GM23248 (cell line): ENCODE measurements at places on chromosomes 2 and 18.

DNA sequence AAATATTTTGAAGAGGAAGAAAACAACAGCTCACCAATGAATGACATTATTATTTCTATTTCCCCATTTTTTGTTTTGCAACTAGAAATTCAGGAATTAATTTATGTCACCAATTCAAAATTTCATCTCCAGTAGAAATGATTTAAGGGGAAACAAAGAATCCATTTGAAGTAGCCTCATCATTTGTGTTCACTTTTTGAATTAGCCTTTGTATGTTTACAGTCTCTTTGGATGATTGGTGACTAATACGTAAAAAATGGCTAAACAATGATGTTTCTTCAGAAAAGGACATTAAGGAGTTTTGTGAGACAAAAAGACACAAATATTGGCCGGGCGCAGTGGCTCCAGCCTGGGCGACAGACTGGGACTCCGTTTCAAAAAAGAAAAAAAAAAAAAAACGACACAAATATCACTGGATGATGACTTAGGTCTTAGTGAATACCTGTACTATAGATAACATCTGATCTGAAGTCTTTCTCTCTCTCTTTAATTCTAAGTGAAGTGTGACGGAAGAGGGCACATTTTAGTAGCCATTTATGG, 313.2 kb downstream of the PIK3C3 start:
- no peak for DNase-seq

DNA sequence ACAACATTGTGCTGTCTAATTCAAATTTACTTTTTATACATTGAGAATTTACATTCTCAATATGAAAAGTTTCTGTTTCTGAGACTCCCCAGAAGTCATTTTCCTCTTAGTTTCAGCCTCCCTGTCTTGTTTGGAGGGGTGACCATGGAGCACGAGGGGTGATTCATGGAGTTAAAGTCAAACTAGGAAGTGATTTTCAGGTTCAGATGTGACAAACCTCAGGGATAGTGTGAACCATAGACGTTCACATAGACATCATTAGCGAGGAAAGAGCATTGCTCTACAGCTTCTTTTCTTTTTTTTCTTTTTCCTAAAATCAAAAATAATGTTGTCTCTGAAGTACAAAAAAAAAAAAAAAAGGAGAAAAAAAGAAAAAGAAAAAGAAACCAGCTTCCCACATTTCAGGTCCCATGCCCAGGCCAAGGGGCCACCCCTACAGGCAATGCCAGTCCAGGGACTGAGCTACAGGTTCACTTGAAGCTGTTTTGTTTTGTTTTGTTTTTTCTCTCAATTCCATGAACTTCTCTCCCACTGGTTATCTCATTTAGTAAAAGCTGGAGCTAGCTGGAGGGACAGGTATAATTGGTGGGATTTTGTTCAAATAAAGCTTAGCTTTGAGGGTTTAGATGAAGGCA, 18.1 kb upstream of the LCLAT1 start:
- DNase-seq: no peak

DNA sequence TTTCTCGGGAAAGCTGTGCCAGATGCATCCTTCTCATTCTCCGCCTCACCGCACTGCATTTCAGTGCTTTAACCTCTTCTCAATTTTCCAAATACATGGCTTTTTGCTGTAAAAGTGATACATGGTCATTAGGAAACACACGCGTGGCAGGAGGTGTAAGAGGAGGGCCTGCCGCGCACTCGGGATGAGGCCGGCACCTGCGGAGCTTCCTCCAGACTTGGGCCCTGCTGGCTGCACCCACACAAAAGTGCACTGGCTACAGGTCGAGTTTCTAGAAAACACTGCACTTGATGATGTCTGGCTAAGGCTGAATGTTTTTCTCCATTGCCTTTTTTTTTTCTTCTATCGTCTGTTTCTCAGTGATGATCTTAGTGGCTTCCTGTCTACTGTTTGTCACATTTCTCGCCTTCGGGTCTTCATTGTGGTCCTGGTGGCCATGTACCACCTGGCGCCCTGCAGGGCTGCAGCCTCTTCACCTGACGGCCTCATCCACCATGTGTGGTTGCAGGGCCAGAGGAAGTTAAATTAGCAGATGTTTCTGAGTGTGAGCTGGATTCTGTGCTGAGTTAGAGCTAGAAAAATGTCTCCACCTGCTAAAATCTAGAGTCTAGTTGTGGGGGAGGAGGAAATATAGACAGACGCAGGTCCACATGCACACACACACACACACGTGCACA, 7.6 kb downstream of the KCNG2 start:
- DNase-seq: no peak

DNA sequence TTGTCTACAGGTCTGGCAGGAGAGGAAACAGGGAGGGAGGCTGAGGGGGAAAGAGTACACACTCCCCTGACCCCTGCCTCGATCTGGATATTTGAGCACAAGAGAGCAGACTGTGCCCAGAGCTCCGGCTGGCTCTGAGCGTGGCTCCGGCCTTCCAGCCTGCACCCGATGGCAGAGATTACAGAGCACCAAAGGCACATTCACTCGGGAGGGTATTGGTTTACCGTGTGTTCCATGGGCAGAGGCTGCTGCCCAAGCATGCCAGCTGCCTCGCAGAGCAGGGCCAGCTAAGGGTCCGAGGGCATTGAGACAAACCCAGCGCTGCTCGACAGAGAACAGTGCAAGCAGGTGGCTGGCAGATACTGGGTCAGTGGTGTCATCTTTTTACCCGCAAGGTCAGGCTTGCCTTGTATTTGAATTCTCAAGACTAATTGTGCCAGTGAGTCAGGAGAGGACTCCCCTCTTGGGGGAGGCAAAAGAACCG, 132.2 kb downstream of the TNS1 start:
- no peak for DNase-seq

DNA sequence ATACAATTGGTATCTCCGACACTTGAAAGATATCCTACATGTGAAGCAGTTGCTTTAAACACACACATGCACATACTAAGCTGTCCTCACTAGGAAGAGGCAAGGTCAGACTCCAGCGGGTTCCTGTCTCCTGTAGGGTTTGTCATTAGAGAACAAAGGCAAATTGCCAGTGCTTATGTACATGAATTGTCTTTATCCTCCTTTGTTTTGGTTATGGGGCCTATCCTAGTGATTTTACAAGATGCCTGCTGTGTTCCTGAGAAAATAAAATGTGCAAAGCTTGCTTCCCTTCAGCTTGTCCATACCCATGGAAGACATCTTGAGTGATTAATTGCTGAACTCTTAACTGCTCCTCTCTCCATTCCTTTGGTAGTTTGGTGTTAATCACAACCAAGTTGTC, 86.7 kb upstream of the SLC39A10 start:
- no peak for DNase-seq

DNA sequence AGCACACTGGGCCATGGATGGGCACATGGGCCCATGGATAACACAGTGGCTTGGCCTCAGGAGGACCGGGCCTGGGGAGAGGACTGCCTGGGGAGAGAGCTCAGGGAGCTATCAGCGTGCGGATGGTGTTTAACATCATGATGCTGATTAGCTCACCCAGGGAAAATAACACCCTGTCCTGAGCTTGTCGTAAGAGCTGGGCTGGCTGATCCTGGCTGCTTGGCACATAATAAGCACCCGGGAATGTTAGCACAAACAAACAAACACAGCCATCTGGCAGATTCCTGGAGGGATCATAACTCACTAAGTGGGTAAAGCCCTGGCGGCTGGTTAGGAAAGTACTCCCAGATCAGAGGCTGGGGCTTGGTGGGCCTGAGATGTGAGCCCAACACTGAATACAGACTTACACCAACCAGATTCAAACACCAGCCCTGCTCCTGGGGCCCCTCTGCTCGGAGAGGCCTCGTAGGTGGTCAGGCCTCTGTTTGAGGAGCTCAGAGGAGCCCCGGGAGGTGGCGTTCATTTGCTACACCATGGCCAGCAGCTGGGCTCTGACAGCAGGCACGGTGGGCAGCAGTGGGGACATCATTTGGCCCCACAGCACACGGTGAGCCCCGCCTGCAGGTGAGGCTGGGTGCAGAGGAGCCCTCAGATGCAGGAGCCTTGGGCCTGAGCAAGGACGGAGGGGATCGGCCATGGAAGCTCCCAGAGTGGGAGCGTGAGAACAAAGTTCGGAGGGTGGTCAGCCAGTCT, 193.4 kb upstream of the HDAC4 start:
- no peak for DNase-seq

GRCh38 chr2:238141541-238142318, 3.3 kb downstream of the KLHL30 start:
- DNase-seq: peak; percentile 24

DNA sequence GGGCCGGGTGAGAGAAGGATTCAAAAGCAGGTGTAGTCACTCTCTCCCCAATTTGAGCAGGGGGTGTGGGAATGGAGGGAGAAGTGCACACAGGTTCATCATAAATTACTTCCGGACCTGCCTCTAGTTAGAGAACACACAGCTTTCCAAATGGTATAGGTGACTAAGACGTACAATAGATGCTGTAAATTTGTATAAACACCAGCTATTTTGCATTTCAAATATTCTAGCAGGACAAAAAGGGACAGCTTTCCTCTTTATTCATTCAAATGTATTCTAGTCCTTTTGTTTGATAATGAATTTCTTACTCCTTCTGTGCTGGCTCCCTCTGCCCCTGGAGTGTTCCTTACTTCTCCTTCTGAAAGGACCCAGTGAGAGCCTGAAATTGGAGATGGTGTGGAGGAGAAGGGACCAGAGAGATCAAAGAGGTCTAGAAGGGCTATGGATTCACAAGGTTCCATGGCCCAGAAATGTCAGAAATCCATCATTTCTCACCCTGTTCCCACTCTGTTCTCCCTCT, 53.2 kb upstream of the SH3BP4 start:
- no peak for DNase-seq

- peak; percentile 100 for DNase-seq
These were observed 552 bp upstream of the MXD1 start for GRCh38 chr2:69914164-69914949.

GRCh38 chr2:150963336-150963735, 298.3 kb downstream of the RBM43 start:
- no peak for DNase-seq

DNA sequence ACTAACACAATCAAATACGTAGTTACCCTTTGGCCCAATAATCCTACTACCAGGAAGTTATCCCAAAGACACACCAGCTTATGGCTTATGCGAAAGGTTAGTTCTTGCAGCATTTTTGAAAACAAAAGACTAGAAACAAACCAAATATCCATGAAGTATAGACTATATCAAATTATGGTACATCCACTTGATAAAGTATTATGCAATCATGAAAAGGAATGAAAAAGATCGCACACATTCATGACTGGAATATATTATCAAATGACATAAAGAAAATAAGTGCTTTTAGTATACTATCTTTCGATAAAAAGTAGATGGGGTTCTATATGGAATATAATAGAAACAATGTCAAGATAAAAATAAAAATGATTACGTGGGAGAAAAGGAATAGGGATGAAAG, 78.2 kb downstream of the COBLL1 start:
- no peak for DNase-seq

GRCh38 chr2:61055557-61055956, 10.1 kb upstream of the SANBR start:
- DNase-seq: no peak

- no peak for DNase-seq
These were observed 39.5 kb downstream of the ATP6V1C2 start for GRCh38 chr2:10760794-10761504.

DNA sequence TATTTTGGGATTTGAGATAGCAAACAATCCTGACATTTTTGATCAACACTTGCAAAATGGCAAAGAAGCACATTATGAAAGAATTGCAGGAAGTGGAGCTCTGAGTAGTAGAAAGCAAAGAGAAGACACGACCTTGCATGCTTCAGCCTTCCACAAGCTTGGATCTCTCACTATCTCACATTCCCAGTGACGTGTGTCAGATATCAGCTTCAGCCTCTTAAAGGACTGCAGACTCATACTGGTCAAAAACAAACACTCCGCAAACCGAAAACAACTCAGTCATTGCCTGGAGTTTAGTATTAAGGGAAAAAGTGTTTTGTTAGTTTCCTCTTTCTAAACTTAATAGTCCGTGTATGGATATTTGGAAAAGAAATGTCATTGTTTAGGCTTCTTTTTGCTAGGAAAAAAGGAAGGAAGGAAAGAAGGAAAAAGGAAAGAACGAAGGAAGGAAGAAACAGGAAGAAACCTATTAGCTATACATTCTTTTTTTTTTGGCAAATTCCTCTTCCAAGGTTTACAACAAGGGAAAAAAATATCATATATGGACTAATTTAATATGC, 32.6 kb upstream of the SLC40A1 start:
- DNase-seq: peak; percentile 33

- no peak for DNase-seq
These were observed 98.0 kb downstream of the CCDC138 start for GRCh38 chr2:108884619-108885018.

- no peak for DNase-seq
These were observed 86.5 kb upstream of the SEC11C start for GRCh38 chr18:59052965-59053820.

DNA sequence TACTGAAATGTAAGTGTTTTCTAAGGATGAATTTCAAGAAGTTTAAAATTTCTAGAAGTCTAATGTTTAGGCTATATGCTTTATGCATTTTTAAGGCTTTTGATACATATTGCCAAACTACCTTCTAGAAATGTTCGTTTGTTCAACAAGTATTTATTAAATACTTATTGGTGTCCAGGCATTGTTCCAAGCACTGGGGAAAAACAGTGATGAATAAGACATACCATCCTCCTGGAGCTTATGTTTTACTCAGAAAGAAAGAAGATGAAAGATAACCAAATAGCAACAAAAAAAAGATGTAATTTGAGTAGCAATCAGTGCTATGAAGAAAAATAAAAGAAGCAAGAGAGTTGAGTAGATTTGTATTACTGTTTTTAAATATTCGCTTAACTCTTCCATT, 692.9 kb downstream of the SLC4A3 start:
- peak; percentile 46 for DNase-seq

GRCh38 chr2:227908266-227909054, 37.0 kb downstream of the DAW1 start:
- DNase-seq: peak; percentile 39

GRCh38 chr18:66872277-66872676, 268.4 kb upstream of the CDH19 start:
- no peak for DNase-seq
